H9 (cell line): ENCODE measurements at places on chromosomes 6 and 20. TPM values are rescaled to one million over a fixed set of nuclear protein-coding genes. Genes with fewer than 3 reads are reported as not detected.

KHDRBS2 gene
- total RNA-seq, result 2.7 and 3.0 TPM in 2 replicates

NKAPL gene
- 0.13 TPM in 1 of 2 replicates, not detected in the other for total RNA-seq

AAR2 gene
- total RNA-seq, result 36.9 and 37.8 TPM in 2 replicates

BPIFA1 gene
- not detected in 2 replicates for total RNA-seq

DNA sequence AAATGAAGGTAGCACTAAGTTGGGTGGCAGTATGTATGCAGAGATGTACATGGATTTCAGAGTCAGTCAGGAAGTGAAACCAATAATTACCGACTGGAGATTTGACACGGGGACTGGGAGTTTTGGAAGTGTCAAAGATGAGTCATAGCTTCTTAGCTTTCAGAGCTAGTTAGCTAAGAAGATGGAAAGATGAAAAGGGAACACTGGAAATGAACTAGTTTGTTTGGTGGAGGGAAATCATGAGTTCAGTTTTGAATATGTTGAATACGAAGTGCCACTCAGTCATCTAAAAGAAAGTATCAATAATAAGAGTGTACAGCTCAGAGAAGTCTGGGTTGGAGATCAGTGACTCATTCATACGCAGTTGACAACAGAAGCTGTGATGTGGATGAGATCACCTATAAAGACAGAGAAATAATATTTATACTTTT, 7.5 kb downstream of the ESF1 start:
- no peak for DNase-seq

DNA sequence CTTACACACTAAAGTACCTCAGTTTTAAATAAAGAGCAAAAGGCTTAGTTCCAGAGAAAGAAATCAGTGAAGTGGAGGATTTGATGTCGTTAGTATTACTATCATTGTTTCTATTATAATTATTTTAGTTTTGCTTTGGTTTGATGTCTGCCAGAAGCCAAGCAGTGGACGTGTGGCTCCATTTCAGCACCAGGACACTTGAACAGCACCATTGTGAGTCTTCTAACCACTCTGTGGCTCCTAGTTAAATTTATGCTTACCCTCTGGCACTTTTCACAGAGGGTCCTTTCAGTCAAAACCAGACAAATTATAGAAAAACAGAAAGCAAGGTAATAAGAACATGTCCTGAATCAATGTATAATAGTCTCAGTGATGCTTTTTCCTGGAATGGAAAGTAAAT, 3.4 kb downstream of the COL9A1 start:
- no peak for DNase-seq

DNA sequence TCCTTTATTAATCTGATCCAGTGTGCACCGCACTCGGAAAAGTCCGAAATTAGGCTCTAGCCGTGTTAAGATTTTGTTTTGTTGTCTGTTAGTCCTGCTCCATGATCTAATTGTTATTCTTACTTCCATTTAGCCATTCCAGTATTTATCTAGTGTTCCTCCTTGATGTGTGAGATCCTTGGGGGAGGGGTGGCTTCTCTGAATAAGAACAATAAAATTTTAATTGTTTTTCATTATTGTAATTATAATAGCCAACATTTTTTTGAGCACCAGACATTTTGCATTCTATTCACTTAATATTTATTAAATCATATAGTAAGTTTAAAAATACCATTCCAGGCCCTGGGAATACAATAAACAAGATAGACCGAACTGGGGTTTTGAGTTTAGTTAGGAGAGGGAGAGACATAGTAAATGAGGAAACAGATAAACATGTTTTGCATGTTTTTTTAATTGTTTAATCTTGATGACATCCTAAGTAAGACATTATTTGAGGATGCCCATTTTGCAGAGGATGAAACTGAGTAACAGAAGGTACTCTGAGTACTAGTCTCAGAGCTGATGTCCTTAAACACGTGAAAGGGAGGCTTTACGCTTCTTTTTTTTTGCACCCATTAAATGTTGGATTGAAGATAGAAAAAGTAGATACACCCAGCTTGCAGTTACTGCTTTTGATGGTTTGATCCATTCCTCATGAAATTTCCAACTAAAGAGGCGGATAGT, 1.2 kb downstream of the CBFA2T2 start:
- no peak for DNase-seq

GRCh38 chr6:31791324-31792089, 4.0 kb downstream of the VARS1 start:
- DNase-seq, result peak; percentile 76

DNA sequence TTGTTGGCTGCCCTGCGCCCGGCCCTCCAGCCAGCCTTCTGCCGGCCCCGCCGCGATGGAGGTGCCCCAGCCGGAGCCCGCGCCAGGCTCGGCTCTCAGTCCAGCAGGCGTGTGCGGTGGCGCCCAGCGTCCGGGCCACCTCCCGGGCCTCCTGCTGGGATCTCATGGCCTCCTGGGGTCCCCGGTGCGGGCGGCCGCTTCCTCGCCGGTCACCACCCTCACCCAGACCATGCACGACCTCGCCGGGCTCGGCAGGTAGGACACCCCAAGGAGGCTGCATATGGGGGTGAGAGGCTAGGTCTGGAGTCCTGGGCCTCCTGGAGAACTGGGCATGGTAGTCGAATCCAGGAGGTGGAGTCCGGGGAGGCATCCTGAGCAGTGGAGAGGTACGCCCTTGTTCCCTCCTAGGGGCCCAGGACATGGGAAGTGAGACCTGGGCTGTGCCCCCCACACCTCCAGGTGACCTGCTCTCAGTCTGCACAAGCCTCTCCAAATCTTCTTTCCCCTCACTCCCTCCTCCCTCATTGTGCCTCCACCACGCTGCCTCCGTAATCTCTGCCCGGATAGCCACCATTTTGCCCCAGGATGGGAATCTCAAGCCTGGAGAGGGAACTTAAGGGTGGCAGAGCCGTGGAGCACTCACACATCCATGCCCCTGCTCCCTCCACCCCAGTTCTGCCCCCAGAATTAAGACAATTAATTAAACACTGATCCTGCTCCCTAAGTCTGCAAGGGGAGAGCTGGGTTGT, 541 bp downstream of the CDC25B start:
- no peak for DNase-seq

- no peak for DNase-seq
Observed at GRCh38 chr6:62999796-63000195, 211.5 kb upstream of the FKBP1C start.

- DNase-seq, result no peak
Observed at GRCh38 chr6:53796451-53796780, 1.6 kb downstream of the LRRC1 start.

DNA sequence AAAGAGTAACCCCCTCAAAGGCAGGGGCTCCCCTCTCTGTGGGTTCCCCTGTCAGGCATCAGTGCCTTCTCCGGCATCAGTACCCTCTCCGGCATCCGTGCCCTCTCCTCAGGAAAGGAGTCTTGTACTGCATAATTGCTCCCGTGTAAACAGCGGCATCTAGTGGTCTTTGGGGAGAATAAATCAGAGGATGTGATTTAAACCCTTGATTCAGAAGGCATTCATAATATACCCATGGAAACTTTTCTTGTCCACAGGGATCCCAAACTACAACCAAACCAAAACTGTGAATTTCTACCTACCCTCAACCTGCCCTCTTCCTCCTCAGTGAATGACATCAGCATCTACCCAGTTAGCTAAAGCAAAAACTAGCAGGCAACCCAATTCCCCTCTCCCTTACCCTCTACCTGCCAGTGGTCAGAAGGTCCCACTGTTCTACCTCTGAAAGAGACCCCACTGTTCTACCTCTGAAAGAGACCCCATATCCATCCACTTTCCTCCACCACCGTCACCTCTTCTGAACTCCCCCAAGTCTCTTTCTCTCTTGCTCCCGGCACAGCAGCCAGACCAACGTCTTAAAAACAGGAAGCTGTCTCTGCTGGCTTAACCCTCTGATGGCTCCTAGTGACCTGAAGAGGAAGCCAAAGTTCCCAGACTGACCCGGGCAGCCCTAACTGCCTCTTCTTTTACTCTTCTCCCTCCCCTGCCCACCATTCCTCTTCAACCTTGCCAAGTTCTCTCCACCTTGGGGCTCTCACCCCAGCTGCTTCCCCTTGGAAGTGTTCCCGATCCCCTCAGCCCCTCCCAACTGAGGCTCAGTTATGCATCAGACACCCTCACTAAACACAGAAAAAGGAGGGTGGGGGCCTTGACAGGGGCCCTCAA, 27.2 kb downstream of the UBE2V1 start:
- peak; percentile 63 for DNase-seq

DNA sequence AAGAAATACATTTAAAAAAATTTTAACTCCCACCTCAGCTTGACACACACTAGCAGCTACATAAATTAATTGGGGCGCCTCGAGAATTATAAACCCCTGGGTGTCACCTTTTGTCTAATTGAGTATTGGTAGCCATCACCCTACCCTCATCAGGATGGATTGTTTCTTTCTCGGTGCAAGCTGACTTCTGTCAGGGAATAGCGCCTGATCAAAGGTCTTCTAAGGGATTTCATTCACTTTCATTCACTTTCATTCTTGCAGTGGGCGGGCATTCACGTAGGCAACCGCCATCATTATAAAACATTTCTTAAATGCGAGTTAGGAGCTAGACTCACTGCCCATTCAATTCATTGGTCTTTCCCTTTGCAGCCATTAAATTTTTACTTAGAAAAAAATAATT, 239.2 kb upstream of the SASH1 start:
- DNase-seq, result no peak
